IPS DF 6.9 (cell line): ENCODE measurements at places on chromosomes 3 and 15.

DNA sequence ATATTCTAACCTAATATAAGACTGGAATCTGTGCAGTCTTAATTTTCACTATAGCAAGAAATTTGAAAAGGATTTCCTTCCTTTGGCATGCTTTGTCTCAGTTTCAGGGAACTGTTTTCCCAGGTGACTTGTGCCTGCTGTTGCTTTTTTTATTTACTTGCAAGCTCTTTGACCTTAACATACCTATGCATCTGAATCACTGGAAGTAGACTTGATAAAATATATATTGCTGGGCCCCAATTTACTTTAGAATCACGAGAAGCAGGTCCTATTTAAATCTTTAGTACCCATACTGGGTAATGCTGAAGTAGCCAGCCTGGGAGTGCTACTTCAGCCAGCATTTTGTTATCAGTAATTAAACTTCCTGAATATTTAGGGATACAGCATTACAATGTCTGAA, 257.9 kb upstream of the ALCAM start:
- DNase-seq: no peak

- DNase-seq: no peak
Measured at GRCh38 chr15:32918547-32918946, 200.7 kb downstream of the GREM1 start.

DNA sequence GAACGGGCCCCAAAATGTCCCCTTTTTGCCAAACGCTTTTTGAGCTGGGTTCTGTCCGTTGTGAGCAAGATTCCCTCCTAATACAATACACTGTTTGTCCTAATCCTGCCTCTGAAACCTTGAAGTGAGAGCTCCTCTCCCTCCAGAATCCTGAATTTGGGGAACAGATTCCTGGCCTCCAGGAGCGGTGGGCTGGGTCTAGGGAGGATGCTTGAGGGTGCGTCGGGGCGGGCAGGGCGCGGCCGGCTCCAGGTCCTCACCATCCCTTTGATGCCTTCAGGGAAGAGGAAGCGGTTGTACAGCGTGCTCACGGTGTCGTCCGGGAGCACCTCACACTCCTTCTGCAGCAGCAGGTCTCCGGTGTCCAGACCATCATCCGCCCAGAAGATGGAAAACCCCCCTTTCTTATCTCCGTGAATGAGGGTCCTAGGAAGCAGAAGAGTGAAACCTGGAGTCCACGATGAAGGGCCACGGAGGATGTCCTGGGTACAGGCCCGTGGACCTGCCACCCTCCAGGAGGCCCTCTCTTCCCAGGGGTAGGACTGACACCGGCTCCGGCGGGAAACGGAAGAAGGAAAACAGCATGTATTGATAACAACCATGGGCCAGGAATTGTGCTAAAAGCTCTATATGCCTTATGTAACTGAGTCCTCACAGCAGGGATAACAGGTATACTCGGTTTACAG, 23.2 kb downstream of the ALDH1L1 start:
- DNase-seq: no peak

DNA sequence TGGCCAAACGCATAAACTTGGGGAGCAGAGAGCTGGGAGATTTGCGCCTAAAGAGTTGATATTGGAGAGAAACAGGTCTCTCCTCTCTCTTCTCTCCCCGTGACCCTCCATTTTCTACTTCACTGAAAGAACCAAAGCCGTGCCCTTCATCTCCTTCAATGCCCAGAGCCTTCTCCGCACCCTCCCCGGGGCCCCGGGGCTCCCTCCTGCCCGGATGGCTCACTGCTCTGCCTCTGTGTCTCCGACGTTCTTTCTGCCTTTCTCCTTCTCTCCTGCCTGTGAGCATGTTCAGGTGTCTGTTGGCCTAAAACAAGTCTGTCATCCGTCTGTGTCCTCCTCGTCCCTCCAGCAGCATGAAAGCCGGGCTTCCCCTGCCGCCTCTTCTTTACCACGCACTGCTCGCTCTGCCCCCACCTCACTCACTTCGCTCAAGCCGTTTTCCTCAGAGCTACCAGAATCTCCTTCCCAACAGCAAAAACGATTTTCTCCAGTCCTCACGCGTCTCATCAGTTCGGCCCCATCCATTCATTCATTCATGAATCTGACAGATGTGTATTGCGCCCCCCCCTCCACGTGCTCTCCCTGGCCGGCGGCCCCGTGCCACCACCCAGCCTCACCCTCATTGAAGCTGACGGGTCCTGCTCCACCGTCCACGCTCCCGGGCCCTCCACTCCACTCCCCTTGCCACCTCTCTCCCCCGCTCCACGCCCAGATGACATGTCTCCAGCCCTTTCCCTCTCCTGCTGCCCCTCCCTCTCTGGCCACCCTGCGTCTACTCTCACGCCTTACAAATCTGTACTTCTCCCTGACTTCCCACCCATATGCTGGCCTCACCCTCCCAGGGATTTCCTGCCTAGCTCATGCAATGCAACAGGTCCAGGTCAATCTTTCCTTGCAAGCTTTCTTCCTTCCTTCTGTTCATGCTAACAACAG, 10.2 kb downstream of the MUC4 start:
- DNase-seq: no peak

GRCh38 chr3:58218904-58219303, 8.1 kb upstream of the DNASE1L3 start:
- DNase-seq: no peak

DNA sequence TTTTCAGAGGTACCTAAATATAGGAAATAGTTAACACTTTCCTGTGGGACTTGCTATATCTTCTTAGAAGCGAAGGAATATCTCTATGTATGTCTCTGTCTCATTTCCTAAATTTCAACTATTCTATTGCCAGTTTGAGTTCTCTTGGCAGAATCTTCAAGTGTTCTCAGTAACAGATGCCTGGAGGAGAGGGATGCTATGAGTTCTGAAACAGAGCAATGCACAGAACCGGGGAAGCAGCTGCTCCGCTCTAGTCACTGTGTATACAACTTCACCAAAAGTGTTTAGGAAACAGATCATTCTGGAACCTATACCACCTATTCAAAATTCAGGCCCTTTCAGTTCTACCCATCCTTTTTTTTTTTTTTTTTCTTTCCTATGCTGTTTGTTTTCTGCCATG, 144.6 kb downstream of the RORA start:
- no peak for DNase-seq

DNA sequence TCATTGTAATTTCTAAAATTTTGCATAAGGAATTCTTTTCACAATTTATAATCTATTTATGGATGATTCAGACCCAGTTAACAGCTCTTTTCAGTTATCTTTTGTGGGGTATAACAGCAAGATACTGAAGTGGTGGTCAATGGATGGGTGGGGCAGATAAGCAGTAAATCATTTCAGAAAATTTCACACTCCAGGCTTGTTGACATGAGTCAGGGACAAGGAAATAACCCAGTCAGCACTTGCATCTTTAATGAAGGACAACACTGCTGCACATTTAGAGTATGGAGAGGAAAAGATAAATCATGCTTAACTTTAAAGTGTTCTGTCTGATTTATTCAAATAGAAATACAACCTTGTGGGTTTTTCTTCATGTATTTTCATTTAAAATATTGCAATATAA, 181.6 kb downstream of the ROBO1 start:
- no peak for DNase-seq

DNA sequence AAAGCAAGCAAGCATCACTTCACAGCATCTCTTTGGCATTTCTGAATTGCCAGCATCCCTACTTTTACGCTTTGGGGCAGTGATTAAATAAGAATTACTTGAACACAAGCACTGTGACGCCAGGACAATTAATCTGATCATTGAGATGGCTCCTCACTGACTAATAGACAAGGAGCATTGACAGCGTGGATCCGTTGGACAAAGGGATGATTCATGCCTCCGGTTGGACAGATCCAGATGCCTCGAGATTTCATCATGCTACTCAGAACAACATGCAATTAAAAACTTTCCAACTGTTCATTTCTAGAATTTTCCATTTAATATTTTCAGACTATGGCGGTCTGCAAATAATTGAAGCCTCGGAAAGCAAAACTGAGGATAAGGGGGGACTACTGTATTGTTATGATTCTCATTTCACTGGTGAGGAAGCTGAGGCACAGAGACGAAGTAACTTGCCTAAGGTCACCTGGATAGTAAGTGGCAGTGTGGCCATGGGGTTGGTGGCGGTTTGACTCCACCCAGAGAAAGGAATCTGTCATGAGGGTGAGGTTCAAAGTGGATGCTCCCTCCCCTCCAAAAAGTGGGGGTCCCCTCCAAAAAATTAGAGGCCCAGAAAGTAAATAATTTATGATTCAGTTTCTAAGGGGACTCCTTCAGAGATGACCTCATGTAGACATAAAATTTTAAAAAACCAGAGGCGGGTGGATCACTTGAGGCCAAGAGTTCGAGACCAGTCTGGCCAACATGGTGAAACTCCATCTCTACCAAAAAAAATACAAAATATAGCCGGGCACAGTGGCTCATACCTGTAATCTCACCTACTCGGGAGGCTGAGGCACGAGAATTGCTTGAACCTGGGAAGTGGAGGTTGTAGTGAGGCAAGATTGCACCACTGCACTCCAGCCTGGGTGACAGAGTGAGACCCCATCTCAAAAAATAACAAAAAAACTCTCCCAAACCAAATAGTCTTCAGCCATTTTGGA, 12.3 kb upstream of the PGPEP1L start:
- DNase-seq: no peak

GRCh38 chr3:77262361-77262760, 222.5 kb downstream of the ROBO2 start:
- DNase-seq: no peak

GRCh38 chr3:101902041-101902440, 52.7 kb downstream of the NFKBIZ start:
- DNase-seq: no peak

DNA sequence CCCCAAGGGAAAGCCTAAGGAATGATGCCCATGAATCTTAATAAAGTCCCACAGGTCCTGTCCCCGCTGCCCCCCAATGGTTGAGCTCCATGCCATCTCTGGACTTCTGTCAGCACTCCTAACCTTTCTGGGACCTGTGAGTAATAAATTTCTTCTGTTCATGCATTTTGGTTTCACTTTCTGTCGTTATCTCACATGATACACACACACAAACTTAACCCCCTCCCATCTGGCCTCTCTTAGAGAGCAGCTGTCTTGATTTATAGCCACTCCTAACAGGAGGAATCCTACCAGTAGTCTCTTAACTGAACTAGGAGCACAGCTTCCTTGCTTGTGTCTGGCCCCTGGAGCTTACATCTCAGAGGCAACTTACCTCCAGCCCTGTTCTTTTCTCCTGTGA, 82.7 kb upstream of the SELENOK start:
- DNase-seq: no peak

- DNase-seq: no peak
Measured at GRCh38 chr3:100631236-100631635, 21.8 kb downstream of the ADGRG7 start.

GRCh38 chr3:4953119-4953518, 26.1 kb upstream of the BHLHE40 start:
- DNase-seq: no peak

GRCh38 chr3:194577986-194578905, 55.0 kb downstream of the TMEM44 start:
- DNase-seq: no peak

- no peak for DNase-seq
Measured at GRCh38 chr3:172312001-172312400, 136.3 kb downstream of the GHSR start.

GRCh38 chr15:80970018-80970657, 19.5 kb downstream of the MESD start:
- peak; percentile 25 for DNase-seq

DNA sequence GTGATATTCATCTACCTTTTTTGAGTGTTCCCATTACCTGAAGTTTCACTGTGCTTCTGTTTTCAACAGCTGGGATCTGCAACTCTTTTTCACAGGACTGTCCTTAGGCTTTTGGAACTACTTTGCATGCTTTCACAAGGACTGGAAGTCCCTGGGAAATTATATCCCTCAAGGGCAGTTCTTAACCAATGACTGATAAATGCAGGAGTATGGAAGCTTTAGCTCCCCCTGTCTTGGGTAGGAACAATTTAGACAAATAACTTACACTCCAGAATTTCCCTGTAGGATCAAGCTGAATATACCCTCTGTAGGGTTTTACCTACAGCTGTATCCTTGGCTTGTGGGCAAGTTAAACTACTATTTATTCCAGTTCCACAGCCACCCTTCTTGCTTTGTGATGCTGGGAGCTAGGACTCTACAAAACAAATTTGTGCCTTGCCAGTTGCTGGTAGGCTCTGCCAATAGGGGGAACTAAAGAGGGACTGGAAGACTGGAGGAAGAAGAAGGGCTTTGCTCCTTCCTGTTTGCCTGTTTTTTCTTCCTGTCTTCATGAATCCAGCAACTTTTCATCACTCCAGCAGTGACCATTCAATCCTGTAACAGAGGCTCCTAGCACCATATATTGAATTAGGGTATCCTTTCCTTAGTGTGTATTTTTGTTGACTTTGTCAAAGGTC, 6.8 kb upstream of the ZNF280D start:
- DNase-seq: no peak

GRCh38 chr3:184567946-184568559, 6.5 kb downstream of the EPHB3 start:
- DNase-seq: no peak

DNA sequence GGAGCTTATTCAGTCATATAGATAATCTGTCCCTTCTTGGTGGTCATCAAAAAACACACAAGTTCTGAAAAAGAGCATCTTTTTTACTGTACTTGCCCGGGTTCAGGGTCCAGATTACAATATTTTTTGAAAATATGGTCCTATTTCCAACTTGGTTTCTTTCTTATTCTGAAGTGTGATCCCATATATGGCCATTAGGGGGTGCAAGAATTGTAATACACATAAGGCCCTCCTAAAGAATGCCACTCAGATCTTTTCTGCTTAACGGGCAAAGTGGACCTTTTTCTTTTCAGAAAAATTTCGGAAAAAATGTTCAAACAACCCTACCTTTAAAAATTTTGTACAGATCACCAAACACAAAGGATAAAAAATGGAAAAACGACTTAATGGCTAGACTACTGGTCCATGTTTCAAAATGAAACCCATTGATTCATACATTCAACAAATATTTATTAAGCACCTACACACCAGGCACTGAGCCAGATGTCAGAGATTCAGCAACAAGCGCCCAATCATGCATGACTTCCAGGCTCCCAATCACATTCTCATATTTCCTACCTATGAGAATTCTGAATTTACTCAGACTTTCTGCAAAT, 102.0 kb upstream of the MYRIP start:
- no peak for DNase-seq

DNA sequence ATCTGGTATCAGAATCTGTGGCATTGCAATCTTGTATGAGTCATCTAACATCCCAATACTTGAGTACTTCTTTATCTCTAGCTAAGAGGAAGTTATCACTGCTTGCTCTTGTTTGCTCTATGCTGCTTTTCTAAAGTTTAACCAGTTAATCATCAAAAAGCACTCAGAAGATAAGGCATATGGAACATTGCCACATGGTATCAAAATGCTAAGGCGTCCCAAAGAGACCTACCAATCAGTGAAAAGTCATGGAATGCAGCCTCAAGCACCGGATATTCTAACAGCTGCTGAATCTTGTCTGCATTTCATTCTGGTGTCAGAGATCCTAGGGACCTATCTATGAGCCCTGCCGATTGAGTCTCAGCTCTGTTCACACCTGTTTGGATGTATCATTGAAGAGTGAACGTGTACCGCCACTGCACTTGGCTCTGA, 192.8 kb downstream of the ARPP21 start:
- no peak for DNase-seq
